HT1080 (cell line): ENCODE measurements at places on chromosomes 2 and 18.

DNA sequence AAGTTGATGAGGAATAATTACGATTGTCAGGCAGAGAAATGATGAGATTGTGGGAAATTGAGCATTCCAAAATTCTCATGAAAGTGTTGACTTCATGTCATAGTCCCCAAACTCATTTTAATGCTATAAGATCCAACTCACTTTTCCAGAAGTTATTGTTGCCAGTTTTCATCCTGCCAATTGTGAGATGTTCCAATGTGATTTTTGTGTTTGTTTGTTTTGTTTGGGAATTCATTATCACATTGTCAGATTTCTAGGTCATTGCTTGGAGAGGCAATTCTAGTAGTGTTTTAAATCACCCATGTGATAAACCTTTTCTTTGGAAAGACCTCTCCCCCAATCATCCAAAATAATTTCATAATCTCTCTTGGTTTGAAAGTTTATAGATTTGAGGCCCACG, 86.0 kb upstream of the ACVR2A start:
- no peak for DNase-seq

- peak; percentile 40 for DNase-seq
These were observed 47.1 kb downstream of the SPTBN1 start for GRCh38 chr2:54503192-54503591.

- DNase-seq: peak; percentile 100
These were observed 83.0 kb downstream of the NPAS2 start for GRCh38 chr2:100902817-100903405.

GRCh38 chr18:35121531-35121930, 80.3 kb downstream of the MAPRE2 start:
- no peak for DNase-seq

DNA sequence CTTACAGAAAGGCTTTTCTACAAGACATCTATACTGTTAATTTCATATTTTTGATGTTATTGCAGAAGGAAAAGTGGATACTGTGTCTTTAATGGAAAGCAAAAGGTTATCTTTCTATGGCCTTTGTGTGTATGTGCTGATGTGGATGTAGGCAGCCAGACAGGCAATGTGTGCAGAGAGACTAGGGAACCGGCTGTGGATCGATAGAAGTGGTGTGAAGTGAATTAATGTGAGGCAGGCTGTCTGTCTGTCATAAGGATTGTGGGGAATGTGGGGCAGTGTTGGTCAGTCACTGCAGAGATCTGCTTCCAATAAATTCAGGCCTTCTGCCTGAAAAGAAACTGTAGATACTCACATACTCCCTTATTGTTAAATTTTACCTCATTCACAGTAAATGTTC, 156.7 kb downstream of the WDR7 start:
- DNase-seq: no peak

DNA sequence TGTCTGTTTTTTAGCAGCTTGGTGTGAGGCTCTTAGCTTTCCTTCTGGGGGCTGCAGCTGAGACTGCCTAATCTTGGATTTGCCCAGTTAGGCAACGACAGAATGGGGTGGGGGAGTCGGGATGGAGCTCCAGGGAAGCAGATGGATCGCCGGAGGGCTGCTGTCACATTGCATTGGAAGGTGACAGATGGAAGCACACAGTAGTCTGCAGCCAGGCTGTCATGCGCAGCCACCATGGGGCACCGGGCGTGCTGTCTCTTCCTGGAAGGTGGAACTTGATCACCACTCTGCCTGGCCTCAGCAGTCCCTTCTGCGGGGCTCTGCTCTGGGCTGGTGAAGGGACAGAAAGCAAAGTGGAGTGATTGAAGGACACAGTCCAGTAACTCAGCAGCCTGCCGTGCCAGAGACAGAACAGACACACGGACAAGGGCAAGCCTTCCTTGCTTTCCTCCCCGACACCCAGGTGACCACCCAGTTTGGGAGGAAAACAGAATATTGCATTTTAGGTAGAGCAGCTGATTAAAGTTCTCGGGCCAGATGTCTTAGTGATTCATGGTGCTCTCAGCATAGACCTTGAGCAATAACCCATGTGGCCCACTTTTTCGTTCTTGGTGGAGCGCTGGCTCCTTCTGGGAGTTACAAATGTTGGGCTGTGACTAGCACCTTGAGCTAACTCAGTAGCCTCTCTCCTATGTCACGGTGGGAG, 40.9 kb downstream of the RNF144A start:
- DNase-seq: no peak

- no peak for DNase-seq
These were observed 915.4 kb downstream of the TSN start for GRCh38 chr2:122670897-122671296.

- peak; percentile 80 for DNase-seq
These were observed 273.9 kb downstream of the MYT1L start for GRCh38 chr2:2057125-2057721.

DNA sequence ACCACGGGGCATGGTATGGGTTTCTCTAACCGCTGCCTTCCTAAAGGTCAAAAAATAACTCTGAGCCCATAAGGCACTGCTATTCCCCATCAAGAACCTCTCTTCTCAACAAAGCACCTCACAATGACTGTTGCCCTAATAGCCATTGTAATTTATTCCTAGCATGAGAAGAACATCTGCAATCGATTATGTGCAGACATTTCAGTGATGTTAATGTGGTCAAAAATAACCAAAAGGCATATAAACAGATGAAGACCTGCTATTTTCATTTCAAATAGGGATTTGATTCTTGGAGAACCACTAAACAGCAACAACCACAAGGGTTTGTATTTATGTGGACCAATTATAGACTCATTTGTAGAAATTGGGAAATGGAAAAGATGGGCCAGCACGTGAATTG, 356.6 kb downstream of the FBXO15 start:
- no peak for DNase-seq

- DNase-seq: peak; percentile 90
These were observed 89.2 kb downstream of the STPG4 start for GRCh38 chr2:47065771-47066380.

DNA sequence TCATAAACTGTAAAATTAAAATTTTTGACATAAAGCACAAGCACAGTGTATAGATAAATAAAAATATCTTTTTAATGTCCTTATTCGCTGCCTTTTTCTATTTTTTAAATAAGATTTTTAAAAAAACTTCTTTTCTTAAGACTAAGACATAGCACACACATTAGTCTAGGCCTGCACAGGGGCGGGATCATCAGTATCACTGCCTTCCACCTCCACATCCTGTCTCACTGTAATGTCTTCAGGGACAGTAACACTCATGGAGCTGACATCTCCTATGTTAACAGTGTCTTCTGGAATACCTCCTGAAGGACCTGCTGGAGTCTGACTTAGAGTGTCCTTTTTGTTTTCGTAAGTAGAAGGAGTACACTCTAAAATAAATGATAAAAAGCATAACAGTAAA, 33.0 kb downstream of the VAPA start:
- no peak for DNase-seq

GRCh38 chr2:227657199-227657845, 9.3 kb upstream of the SCYGR5 start:
- no peak for DNase-seq

DNA sequence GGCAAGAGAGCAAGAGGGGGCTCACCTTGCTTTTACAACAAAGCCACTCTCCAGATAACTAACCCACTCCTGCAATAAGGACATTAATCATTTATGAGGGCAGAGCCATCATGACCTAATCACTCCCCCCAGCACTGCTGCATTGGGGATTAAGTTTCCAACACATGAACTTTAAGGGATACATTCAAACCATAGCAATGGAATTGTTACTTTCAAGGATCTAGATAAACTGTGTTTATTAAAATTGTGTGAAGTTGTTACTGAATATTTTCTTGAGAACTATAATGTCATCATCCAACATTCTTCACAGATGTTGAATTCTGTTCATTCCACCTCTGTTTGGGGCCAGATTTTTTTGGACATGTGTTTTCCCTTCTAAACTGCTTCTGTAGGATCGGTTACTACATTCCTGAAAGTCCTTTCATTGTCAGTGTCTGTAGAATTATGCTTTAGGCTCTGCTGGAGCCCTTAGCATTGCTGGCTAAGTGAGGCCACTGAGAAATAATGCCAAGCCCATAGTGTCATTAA, 50.4 kb downstream of the SPATS2L start:
- DNase-seq: no peak

- no peak for DNase-seq
These were observed 112.5 kb downstream of the NEDD4L start for GRCh38 chr18:58156516-58156915.

DNA sequence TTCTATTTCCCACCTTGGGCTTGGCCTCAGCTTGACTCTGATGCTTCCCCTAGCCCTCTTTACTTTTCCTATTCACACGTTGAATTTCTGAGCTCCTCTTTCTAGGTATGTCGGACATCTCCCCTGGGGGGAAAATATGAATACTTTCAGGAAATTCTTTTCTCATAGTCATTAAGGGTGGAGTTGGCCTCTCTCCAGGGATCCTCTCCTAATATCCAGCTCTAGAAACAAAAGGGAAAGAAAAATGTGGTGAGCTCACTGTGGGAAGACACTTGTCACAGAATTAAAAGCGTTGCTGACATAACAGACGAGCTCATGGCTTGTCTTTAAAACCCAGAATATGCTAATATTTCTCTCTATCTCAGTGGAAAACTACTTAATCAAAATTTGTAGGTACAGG, 132.7 kb upstream of the MEX3C start:
- peak; percentile 25 for DNase-seq

GRCh38 chr2:61016392-61017002, 1.0 kb upstream of the PEX13 start:
- no peak for DNase-seq

- no peak for DNase-seq
These were observed 133.6 kb upstream of the CAPN13 start for GRCh38 chr2:30940839-30941238.

- no peak for DNase-seq
These were observed 1.8 kb downstream of the PDE11A start for GRCh38 chr2:178070824-178071223.

- DNase-seq: peak; percentile 82
These were observed 2.3 kb upstream of the LPIN2 start for GRCh38 chr18:3015204-3015592.

DNA sequence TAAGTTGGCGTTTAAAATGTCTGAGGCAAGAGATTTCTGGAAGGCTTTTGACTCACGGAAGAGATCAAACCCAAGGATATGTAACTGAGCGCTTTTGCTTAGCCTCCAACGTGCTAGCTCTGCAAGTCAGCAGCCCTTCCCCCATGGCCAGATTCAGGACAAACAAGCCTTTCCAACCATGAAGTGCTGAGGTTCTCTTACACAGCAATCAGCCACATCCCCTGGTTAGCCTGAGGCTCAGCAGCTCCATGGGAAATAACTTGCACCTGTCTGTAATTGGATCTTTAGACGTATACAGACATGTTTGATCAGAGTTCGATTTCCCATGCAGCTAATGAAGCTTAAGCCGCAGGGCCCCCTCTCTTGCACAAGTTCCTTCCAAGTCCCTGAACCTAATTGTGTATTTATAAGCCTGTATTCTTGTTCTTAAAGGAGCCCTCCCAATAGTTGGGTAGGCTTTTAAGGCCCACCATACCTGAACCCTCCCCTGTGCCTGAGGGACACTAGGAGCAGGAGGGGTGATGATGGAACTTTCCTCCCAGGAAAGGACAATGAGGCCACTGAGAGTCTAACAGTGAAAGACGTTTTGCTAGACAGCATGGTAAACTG, 2.1 kb upstream of the TMEM131 start:
- no peak for DNase-seq

DNA sequence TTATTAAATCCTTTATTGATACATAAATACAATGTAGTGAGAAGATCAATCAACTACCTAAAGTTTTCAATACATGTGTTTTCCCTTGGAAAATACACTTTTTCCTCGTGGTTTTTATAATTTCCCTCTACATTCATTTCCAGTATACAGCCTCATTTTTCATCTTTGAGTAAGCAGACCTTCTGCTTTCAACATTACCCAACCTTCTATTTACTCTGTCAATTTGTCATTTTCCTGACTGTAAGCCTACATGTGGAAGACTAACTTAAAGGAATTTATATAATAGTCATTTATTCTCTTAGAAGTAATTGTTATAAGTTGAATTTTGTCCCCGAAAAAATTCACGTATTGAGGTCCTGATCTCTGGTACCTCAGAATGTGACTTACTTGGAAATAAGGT, 594.0 kb downstream of the NUP35 start:
- no peak for DNase-seq

DNA sequence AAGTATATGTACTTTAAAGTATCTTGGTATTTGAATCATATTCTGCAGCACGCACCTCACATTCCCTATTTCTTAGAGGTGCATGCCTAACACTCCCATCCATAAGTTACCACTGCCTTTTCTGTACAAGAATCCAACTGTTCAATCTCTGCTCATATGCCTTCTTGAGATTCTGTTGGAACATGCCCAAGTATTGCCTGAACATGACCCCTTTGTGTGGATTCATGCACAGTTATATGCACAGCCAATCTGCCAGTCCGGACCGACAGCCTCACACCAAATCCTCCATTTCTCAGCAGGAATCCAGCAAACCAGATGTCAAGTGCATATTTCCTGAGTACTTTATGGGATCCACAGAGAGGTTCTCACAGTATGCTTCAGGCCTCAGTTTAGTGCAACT, 222.0 kb downstream of the TMEM182 start:
- no peak for DNase-seq

DNA sequence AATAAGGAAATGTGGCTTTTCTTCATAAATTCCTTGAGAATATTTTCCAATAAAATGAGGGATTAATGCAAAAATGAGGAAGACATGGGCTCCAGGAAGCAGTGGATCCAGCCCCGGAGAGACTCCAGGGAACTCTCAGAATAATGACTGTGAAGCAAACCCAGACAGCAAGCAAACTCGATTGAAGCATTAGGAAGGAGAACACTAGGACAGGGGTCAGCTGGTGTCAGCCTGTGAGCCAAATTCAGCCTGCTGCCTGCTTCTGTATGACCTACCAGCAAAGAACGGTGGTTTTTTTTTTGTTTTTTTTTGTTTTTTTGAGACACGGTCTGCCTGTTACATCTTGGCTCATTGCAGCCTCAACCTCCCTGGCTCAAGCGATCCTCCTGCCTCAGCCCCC, 274.3 kb upstream of the FBXO11 start:
- no peak for DNase-seq

DNA sequence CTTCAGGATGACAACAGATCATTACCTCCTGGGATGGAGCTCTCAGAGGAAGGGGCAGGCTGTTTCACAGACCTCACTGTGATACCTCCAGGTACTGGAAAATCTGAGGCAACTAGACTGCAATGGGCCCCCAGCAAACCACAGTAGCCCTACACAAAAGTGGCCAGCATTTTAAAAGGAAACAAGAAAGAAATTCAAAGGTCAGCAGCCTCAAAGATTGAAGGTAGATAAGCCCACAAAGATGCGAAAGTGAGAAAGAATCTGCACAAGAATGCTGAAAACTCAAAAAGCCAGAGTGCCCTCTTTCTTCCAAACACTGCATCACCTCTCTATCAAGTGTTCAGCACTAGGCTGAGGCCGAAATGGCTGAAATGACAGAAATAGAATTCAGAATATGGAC, 499.5 kb upstream of the CHAC2 start:
- peak; percentile 10 for DNase-seq

DNA sequence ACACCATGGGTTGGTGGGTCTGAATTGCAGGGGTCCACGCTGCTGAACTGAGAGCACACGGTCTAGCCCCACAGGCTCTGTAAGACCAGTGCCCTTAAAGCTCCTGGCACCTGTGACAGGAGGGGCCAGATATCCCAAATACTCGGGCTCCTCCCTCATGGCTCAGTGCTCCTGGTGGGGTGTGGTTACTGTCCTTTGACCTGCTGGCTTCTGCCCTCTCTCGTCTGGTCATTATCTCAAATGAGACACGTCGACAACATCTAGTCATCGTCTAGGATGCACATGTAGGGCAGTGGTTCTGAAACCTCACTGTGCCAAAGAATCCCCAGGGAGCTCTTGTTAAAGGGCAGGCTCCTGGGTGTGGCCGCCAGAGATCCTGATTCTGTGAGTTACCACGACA, 258.4 kb downstream of the LOXHD1 start:
- no peak for DNase-seq

- peak; percentile 95 for DNase-seq
These were observed 24.2 kb upstream of the CPO start for GRCh38 chr2:206915121-206915520.
